ENCODE measurements at places on chromosomes 4 and X. TPM values are rescaled to one million over a fixed set of nuclear protein-coding genes. Genes with fewer than 3 reads are reported as not detected.

DNA sequence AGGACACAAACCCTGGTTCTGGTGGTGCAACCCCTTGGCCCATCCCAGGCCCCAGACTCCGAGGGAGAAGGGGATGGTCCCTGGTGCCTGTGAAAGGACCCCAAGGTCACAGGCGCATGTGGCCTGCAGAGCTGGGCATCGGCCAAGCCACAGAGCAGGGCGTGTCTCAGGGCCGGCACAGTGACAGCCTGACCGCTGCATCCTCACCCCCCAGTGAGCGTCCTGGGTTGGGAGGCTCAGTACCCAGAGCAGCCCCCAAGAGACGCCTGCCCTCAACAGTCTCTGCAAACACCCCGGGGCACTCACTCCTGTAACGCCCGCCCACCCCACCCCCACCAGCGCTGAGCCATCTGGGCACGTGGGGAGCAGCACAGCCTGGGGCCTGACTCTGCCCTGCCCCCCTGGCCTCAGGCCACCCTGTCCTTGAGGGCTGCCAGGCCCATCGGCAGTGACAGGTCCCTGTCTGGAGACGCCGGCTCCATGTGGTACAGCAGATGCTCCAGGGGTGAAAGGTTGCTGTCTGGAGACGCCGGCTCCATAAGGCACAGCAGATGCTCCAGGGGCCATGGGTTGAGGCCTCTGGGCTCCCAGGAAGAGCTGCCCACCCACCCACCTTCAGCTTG is 24.5 kb upstream of the CPLX1 start:
- no peak for DNase-seq

DNA sequence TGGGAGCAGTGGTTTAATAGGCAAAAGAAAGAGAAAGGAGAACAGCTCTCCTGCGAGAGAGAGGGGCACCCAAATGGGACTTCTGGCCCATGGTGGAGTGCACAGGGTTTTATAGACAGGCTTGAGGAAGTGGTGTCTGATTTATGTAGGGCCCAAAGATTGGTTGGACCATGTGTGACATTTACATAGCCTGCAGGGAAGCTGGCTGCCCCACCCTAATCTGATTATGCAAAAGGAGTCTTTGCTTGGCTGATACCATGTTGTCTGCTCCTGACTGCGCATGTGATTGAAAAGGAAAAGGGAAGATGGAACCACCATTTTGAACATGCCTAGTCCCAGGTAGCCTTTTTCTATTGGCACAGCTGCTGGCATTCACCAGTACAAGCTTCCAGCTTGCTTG is 100.0 kb upstream of the DIPK2B start:
- DNase-seq, result no peak

DNA sequence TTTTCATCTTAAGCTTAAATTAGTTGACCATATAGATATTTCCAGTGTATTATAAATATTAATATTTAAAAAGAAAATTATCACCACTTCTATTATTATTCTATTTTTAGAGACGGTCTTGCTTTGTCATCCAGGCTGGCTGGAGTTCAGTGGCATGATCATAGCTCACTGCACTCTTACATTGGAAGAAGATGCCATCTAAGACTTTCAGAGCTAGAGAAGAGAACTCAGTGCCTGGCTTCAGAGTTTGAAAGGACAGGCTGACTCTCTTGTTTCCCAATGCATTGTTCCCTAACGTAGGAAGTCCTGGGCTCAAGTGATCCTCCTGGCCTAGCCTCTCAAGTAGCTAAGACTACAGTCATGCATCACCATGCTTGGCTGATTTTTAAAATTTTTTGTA is 75.9 kb downstream of the FIP1L1 start:
- DNase-seq, result no peak

GRCh38 chr4:160265836-160266235 is 1163.0 kb downstream of the RAPGEF2 start:
- DNase-seq, result no peak

- no peak for DNase-seq
These were observed 6.9 kb upstream of the NSD2 start for GRCh38 chr4:1864076-1865008.

- DNase-seq, result no peak
These were observed 80.8 kb downstream of the FAM13A start for GRCh38 chr4:88975958-88976774.

GRCh38 chr4:140533951-140534480 is 10.0 kb downstream of the ELMOD2 start:
- no peak for DNase-seq

GRCh38 chr4:1091561-1091995 is 21.8 kb downstream of the RNF212 start:
- no peak for DNase-seq

DNA sequence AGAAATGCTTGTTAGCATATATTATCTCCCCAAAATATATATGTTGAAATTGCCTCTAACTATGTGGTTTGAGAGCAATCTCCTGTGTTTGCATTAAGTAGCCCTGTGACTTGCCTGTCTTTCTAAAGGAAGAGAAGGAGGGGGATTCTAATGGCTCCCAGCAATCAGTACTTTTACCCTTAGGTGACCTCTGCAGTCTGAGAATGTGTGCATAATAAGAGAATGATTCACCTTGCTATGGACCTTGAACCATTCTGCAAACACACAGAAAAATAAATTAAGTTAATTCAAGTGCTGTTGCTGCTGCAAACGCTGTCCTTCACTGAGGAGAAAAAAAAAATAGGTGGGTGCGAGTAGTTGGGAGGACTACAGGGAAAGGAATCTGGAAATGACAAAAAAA is 322.2 kb downstream of the IQCM start:
- DNase-seq, result no peak

GRCh38 chr4:10019521-10020051 is 1.7 kb downstream of the SLC2A9 start:
- DNase-seq, result no peak

DNA sequence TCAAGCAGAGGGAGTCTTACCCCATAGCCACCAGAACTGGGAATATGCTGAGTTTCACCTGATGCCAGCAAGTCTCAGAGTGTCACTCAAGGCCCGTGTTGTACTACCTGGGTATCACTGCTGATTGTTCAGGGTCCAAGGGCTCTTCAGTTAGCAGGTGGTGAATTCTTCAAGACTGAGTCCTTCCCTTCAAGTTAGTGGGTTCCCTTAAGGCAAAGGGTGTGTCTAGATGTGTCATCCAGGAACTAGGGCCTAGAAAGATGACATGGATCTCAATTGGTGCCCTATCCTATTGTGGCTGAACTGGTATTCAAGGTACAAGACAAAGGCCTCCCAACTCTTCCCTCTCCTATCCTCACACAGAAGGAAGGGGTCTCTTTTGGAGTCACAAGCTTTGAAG is 159.9 kb upstream of the DIPK2B start:
- DNase-seq, result no peak

DNA sequence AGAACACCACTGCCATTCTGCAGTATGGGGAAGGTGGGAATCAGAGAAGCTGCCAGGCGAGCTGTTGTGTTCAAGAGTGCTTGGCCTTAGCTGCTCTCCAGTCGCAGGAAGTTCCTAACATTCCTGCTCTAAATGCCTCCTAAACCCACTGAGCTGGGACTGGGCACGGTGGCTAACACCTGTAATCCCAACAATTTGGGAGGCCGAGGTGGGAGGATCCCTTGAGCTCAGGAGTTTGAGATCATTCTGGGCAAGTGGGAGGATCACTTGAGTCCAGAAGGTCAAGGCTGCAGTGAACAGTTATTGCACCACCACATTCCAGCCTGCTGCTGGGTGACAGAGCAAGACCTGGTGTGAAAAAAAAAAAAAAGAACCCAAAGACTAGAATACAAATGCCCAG is 690.3 kb upstream of the FAM241A start:
- no peak for DNase-seq

TKTL1 gene
- not detected for total RNA-seq

GUCY1B1 gene
- total RNA-seq, result 19.3 TPM

PPP2R2C gene
- 9.8 TPM for total RNA-seq

Measured in Calu3 (cell line).